ENCODE measurements at places on chromosomes 1 and 21.

DNA sequence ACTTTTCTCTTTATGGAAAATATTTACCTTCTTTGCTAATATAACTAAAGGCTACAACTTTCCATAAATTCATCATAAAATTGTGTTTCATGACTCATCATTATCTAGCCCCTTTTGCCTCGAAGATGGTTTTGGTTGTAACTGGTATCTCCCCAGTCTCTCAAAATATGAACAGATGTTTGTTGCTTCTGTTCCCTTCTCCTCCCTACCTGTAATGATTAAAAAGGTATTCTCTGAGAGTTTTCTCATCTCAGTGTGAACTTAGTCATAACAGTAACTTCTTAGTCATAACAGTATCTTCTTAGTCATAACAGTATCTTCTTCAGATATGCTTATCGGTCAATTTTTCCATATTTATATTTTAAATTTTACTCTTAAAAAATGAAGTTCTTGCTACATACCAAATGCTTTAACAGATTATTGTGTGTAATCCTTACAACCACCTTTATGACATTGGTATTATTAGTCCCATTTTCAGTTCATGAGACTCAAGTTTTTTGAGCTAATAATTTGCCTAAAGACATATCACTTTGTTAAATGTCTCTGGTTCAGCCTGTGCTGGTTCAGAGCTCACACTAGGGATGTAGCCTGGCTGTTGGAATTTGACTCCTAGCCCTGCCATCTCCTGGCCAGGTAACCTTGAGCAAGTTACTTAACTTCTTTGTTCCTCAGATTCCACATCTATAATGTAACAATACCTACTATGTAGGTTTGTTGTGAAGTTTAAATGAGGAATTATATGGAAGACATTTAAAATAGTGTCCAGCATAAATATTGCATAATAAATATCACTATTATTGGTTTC lies 32.6 kb downstream of the ATP1B1 start:
- DNase-seq = no peak

DNA sequence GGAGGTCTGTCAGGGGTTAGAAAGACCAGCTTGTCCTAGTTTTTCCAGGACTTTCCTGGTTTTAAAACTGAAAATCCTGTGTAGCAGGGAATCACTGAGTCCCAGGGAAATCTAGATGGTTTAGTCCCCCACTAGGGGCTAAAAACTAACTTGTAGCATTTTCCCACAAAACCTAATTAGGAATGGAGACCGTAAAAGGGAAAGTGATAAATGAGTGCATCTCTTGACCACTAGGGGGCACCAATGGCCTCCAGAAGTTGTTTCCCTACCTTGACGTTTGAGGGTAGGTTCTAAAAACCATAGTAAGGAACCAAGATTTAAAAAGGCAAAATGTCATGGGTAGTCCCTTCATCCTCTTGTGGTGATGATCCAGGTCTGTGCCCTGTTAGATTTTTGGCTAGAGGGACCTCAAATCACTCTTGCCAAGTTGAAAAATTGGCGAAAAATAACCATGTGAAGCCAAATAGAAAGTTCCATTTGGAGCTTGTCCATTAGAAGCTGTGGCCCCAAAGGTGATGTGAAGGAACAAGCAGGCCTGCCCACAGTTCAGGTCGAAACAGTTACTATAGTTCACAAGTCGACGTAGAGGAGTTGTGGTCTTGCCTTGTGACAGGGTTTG lies 24.5 kb downstream of the CLIC6 start:
- DNase-seq = peak; percentile 47

DNA sequence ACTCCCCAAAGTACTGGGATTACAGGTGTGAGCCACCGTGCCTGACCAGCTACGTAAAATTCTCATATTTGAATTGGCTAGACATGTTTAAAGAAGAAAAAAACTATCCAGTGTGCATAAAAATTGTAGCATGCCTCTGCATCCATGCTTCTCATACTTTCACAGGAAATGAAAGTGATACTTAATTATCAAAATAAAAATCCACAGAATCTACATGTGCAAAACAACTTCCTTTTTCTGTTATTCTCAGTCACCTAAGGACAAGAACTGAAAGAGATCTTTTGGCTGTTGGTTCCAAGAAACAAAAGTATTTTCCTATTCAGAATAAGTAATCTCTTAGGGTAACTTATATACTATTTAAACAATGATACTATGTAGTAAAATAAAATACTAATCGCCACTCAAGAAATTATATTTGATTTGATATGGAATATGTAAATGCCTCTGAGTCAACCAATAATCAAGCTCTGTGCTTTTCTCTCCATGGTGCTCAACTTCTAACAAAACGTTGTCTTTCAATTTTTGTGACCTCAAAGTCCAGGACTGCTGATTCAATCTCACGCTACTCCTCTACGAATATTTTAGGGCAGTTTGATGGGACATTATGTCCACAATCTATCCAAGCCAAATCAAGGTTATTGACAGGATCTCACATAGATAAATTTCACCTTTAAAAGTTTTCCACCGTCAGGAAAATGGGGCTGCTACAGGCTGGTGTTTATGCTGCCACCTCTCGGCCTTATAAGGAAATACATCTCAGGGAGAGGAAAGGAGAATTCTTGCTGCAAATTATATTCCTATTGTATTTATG lies 102.7 kb downstream of the ZNF281 start:
- peak; percentile 19 for DNase-seq

GRCh38 chr1:54865238-54866073 lies 21.5 kb downstream of the DHCR24 start:
- DNase-seq = no peak

GRCh38 chr1:200072636-200073285 lies 45.3 kb downstream of the NR5A2 start:
- no peak for DNase-seq

- no peak for DNase-seq
Observed at GRCh38 chr1:171794085-171794484, 12.6 kb downstream of the METTL13 start.

DNA sequence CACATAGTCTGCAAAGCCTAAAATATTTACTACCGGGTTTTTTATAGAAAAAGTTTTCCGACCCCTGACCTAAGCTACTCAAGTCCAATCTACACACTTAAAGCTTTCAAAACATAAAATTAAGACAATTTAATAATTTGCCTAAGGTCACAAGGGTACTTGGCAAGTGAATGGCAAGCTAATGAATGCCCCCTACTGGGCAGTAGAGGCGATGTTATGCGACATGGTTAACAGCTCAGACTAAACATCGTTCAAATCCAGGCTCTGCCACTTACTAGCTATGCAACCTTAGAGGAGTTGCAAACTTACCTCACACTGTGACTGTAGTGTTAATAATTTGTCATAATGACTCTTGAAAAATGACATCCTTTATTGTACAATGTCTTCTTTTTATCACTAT lies 317.2 kb upstream of the NFIA start:
- no peak for DNase-seq

- no peak for DNase-seq
Observed at GRCh38 chr1:1630965-1631781, 800 bp upstream of the MMP23B start.

DNA sequence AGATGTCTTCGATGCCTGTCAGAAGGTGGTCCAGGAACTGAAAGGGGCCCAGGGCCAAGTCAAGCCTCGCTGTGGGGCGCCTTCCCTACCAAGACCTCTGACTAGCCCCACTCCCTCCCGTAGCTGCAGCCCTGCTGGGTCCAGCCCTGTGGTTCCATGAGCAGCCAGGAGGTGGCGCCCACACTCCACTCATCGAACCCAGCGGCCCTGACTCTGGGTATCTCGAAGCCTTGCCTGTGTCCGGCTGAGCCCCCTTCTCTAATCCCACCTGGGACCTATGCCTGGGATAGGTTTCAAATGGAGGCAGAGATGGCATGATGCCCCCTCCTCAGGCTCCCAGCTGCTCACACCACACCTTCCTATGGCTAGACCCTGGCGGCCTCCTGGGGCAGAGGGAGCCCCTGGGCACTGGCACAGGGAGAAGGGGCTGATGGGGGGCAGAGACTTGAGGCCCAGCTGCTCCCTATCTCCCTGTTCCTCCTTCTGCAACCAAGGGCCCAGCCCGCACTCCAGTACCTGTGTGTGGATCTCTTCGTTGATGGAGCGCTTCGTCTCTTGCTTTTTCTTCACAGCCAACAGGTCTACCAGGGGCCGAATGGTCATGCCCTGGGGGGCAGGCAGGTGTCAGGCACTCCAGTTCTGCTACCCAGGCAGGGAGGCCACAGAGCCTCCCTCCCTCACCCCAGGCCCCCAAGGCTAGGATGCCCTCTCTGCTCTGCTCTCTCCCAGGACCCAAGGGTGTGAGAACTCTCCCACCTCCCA lies 52.0 kb downstream of the SLC9A1 start:
- DNase-seq = peak; percentile 64

DNA sequence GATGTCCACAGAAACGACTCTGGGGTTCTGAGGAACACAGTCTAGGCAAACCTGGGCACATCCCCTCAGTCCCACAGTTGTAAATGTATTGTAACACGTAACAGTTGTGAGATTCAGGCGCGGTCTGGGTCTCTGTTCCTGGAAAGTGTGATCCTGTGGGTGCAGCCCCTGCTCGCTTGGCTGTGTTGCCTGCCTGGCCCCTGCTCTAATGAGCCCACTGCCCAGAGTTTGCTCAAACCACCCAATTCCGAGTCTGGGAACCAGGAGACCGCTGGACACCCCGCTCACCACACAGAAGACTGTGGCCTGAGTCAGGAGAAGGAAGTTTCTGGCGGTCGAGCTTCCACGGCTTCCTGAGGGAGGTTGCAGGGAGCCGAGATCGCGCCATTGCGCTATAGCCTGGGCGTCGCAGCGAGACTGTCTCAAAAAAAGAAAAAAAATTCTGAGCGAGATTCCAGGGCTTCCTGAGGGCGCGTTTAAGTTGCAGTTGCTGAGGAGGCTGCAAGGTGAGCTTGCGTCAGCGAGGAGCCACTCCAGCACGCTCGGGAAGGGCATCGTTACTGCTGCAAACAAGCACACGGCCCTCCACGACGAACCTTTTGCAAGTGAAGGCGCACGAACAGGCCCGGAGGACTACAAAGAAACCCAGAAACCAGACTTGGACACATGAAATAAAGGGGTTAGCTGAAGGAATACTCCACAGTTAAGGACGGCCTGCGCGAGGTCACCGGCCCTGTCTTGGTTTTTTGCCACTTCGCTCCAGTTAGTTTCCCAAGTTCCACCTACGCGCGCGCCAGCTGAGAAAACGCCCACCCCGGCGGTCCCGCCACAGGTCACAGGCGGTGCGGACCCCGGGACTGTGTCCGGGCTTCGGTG lies 1.1 kb downstream of the C21orf58 start:
- no peak for DNase-seq

DNA sequence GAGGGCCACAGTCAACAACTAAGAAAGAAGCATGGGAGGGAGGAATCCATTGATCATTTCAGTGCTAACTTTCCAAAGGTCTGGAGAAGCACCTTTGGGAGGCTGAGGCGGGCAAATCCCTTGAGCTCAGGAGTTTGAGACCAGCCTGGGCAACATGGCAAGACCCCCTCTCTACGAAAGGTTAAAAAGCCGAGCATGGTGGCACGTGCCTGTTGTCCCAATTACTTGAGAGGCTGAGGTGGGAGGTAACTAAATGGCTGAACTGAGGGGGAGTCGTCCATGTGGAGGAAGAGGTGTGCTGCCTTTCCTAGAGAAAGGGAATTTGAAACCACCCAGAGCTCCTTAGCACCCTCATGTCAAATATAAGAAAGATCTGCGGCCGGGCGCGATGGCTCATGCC lies 16.2 kb downstream of the MASP2 start:
- DNase-seq = no peak

- no peak for DNase-seq
Observed at GRCh38 chr1:77857552-77857951, 30.9 kb upstream of the NEXN start.

DNA sequence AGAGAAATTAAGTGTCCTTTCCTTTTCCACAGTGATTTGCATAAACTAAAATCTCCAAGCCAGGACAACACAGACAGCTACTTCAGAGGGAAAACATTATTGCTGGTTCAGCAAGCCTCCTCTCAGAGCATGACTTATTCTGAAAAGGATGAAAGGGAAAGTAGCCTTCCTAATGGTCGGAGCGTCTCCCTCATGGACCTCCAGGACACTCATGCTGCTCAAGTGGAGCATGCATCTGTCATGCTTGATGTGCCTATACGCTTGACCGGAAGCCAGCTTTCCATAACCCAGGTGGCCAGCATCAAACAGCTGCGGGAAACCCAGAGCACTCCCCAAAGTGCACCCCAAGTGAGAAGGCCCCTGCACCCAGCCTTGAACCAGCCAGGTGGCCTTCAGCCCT lies 39.1 kb downstream of the CLEC20A start:
- no peak for DNase-seq

- DNase-seq = no peak
Observed at GRCh38 chr1:41379738-41380130, 18.5 kb downstream of the FOXO6 start.

GRCh38 chr1:93448292-93448982 lies 519 bp downstream of the FNBP1L start:
- no peak for DNase-seq

- DNase-seq = no peak
Observed at GRCh38 chr1:115839679-115840237, 1.2 kb downstream of the NHLH2 start.

DNA sequence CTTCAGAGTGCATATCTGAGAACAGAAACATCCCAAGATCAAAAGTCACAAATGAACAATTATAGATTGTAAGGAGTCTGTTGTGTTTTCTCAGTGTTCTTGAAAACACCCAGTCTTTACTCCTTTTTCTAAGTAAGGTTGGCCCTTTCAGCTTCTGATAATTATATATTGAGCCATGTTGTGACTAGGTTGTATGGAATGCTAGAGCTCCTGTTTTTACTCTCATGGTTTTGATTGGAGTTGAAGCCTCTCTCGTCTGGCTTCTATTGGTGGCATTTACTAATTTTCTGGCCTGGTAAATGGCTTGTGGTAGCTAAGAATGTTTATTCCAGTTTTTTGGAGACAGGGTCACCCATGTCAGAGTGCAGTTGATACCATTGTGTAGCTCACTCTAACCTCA lies 84.7 kb downstream of the NDUFS5 start:
- no peak for DNase-seq

GRCh38 chr1:64282351-64282750 lies 78.9 kb downstream of the UBE2U start:
- DNase-seq = no peak

- DNase-seq = peak; percentile 9
Observed at GRCh38 chr1:220775240-220775853, 11.4 kb upstream of the MTARC1 start.

DNA sequence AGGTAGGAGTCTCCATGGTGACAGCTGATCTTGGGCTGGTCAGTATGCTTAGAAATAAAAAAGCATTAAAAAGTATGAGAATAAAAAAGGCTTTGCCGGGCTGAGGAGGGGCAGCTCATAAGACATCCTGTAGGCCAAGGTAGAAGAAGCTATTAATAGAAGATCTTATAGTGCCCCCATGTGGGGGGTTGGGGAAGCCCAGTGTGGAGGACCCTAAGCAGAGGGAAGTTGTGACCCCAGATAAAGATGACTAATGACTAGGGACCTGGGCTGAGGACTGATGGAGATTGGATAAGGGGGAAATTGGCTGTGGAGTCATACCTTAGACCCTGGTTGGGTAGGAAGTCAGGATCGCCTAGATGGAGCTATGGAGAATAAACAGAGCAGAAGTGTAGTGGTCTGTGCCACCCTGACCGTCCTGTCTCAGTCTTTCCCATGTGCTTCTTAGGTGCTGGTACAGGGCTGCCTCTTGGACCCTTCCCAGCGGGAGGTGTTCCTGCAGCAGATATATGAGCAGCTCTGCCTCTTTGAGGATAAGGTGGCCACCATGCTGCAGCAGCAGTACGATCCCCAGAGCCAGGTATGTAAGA lies 25.0 kb downstream of the SZT2 start:
- peak; percentile 57 for DNase-seq

GRCh38 chr1:2212532-2213491 lies 15.3 kb upstream of the SKI start:
- DNase-seq = peak; percentile 68

GRCh38 chr21:15204140-15204969 lies 139.6 kb upstream of the NRIP1 start:
- DNase-seq = no peak
